ENCODE measurements at places on chromosomes 1 and 21.

DNA sequence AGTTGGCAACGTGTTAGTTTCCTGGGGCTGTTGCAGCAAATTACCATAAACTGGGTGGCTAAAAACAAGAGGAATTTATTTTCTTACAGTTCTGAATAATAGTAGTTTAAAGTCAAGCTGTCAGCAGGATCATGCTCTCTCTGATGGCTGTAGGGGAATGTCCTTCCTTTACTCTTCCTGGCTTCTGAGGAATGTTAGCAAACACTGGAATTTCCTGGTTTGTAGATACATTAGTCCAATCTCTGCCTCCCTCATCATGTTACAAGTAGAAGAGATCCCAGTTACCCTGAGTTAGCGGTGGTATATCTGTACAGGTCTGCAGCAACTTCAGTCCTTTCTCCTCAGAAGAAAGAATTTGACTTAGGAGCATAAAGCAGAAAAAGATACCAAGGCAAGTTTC is 2249.1 kb downstream of the NCAM2 start:
- no peak for DNase-seq

- DNase-seq: peak; percentile 60
Observed at GRCh38 chr1:156096640-156097391, 14.6 kb upstream of the MEX3A start.

- no peak for DNase-seq
Observed at GRCh38 chr21:14875704-14876523, 188.9 kb downstream of the NRIP1 start.

DNA sequence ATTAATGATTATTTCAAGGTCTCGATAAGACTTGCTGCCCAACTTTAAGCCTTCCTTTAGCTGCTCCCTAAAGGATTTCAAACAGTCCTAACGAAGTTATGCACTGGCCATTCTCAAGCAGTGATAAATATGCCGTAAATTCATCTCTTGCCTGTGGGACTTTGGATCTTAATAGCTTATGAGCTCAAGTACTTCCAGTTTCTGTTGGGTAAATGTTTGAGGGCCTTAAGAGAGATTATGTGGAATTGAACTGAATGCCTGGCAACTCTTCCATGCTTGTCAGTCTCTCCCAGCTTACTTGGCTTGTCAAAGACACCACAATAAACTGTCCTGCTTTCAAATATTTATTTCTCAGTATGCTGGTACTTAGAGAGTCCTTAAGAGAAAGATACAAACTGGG is 3.5 kb upstream of the OR10J4 start:
- no peak for DNase-seq

DNA sequence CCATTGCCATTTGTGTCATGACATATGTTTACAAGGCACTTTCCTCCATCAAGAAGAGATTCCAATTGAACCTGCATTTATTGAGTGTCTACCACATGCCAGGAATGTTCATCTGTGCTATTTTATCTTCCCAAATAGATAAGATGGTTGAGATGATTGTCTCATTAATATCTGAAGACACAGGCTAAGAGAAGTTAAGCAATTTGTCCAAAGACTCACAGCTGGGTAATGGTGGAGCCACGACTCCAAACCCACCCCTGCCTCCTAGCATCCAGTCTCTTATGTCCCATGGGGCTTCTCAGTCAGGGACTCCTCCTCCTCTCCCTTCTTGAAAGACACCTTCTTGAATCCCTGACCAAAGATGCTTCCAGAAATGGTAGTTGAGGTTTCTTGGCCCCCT is 68.1 kb downstream of the STUM start:
- no peak for DNase-seq

GRCh38 chr1:1973716-1974642 is 29.6 kb downstream of the CFAP74 start:
- no peak for DNase-seq

DNA sequence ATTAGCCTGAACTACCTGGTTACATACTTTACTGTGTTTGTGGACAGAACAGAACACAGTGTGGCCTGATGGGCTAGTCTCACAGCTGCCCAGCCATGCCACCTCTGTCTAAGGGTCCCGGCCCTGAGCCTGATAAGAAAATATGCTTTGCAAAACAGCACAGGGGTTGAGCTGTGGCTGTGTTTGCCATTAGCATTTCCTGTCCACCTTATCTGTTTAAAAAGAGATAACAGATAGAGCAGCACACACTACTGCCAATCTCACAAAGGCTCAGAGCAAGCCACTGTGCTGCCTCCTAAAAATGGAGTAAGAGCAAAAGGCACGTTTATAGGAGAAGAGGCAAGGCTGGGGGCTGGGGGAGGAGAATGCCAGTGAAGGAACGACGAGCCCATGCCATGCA is 95.0 kb downstream of the SUSD4 start:
- DNase-seq: no peak

GRCh38 chr1:92240034-92240433 is 22.3 kb downstream of the C1orf146 start:
- DNase-seq: no peak
